ENCODE measurements at places on chromosomes 5 and 9. TPM values are rescaled to one million over a fixed set of nuclear protein-coding genes. Genes with fewer than 3 reads are reported as not detected.

DNA sequence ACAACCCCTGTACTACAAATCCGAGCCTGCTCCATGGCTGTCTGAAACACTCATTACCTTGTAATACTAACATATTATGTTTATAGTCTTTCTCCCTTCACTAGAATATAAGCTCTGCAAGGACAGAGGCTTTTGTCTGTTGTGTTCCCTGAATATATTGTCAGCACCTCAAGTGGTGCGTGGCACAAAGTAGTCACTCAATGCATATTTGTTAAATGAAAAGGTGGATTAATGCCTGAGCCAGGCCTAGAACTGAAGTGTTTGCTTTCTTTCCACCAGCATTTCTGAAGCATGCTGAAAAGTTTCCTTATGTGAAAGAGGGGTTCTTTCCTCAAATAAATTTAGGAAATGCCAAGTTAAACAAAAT lies 36.3 kb downstream of the ELL2 start:
- no peak for DNase-seq

DNA sequence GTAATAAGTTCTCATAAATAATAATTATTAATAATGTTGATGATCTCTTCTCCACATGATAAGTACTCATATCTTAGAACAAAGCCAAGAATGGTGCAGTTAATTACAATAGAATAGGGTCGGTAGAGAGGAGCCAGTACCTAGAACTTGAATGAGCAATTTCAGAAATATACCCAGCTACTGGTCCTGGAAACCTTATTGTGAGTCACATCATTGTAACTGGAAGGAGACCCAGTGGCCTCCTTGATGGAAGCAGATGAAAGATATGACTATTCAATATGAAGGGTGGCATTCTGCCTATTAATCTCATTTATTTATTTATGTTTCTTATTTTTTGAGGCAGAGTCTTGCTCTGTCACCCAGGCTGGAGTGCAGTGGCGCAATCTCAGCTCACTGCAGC lies 37.7 kb upstream of the SHOC1 start:
- no peak for DNase-seq

- DNase-seq, result no peak
These were observed 62.0 kb downstream of the DROSHA start for GRCh38 chr5:31469886-31470285.

- no peak for DNase-seq
These were observed 197.4 kb upstream of the IL12B start for GRCh38 chr5:159527546-159528254.

DNA sequence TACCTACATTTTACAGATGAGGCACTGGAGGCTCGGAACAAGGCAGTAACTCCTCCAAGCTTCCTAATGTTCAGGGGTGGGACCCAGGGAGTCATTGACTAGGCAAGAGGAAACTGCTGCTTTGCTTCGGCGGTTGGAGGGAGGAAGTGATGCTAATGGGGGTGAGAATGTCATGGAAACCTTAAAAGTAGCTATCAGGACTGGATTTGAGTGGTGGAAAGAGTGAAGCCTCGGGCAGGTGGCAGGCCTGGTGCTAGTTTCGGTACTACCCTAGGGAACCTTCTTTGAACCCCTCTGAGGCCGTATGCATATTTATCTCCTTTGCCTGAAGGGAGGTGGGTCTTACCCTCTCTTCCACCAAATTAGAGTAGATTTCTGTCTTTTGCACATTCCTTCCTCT lies 1.6 kb downstream of the BSPRY start:
- no peak for DNase-seq

- DNase-seq, result no peak
These were observed 68.4 kb upstream of the SLC1A1 start for GRCh38 chr9:4421847-4422246.

DNA sequence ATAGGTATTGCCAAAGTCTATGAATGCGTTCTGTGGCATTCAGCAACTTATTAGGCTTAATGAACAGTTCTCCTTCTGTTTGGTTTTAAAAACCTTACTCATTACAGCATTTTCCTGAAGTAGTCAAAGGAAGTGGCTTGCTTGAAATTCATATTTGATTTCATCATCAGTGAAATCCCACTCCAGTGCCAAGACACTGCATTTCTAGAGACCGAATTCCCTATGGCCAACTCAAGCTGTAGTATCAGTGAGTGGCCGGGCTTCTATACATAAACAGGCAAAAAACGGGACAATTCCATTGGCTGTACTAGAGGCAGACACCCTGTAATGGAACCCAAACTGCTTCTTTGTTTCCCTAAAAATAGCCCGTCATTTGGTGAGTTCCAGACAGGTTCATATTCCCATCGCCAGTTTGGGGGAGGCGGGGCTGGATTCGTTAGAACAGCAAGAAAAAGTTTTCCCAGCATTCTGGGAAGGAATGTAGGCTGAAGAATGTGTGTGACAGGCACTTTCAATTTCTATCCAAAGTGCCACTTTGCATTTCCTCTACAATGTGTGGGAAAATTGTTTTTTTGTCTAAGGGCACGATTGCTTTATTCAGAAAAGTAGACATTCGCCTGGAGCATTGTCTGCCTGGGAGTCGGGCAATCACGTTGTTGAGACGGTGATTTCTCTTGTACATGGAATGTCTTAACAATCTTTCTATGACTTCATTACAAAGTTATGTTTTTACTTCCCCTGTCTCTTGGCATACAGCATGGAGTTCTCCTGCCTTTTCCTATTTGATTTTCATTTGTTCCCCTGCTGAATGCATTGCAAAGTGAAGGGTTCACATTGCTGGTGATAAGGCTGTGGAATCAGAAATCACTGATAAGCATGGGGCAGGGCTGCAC lies 141.8 kb upstream of the MAST4 start:
- no peak for DNase-seq

GRCh38 chr5:172886974-172887501 lies 53.0 kb downstream of the ERGIC1 start:
- DNase-seq, result no peak

DNA sequence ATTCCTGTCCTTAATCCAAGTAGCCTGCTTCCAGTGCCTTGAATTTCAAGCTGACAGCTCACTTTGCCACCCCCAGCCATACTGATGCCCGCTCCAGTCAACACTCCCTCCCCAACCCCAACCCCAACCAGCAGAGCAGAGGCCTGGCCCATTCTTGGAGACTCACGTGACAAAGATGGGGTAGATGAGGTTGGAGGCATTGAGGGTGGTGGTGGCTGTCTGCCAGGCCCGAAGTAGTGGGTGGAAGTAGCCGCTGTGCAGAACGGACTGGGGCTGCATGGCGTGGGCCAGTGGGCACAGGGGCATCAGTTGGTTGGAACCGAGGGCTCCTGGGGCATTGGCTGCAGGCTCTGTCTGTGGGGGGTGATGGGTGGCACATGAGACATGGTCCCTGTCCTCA lies 7.8 kb downstream of the ALAD start:
- no peak for DNase-seq

- no peak for DNase-seq
These were observed 60.5 kb downstream of the TNFSF8 start for GRCh38 chr9:114869845-114870244.

GRCh38 chr5:58318468-58318867 lies 141.4 kb downstream of the PLK2 start:
- no peak for DNase-seq

GRCh38 chr5:154795235-154795596 lies 40.0 kb downstream of the LARP1 start:
- peak; percentile 33 for DNase-seq

Gene TERT
- 0.85 TPM for total RNA-seq

Gene PCAT7
- 0.67 TPM for total RNA-seq

Gene RNF224
- not detected for total RNA-seq

Gene TSLP
- 0.22 TPM for total RNA-seq

Gene F2RL2
- 0.89 TPM for total RNA-seq

Gene CREB3
- 28.8 TPM for total RNA-seq

Gene IL7R
- 7.8 TPM for total RNA-seq

Data from sciatic nerve (tissue), 2 donors.